Neural progenitor cell (in vitro differentiated cells): ENCODE measurements at places on chromosomes 7 and 10. TPM values are rescaled to one million over a fixed set of nuclear protein-coding genes. Genes with fewer than 3 reads are reported as not detected.

Gene RBM20
- 0.28 and 0.32 TPM in 2 replicates for total RNA-seq

Gene WNT8B
- total RNA-seq, result 5.8 and 9.0 TPM in 2 replicates

Gene PSPH
- 54.9 and 72.2 TPM in 2 replicates for total RNA-seq

Gene PTEN
- 50.5 and 64.9 TPM in 2 replicates for total RNA-seq

Gene NANOS1
- total RNA-seq, result 10.2 and 12.4 TPM in 2 replicates

Gene AMPH
- total RNA-seq, result 21.2 and 22.8 TPM in 2 replicates

Gene PRKG1
- total RNA-seq, result 22.7 and 26.4 TPM in 2 replicates

Gene GIMAP6
- total RNA-seq, result not detected in 2 replicates

Gene AKR1C4
- total RNA-seq, result not detected in 2 replicates

Gene TMEM236
- total RNA-seq, result 0.06 TPM in 1 of 2 replicates, not detected in the other

Gene CTAGE4
- 0.43 and 1.1 TPM in 2 replicates for total RNA-seq

Gene CALCR
- total RNA-seq, result 0.22 TPM in 1 of 2 replicates, not detected in the other

Gene PDE1C
- 0.54 and 0.56 TPM in 2 replicates for total RNA-seq

Gene ADCYAP1R1
- 0.39 and 0.56 TPM in 2 replicates for total RNA-seq

Gene GRID2IP
- 0.31 TPM in 1 of 2 replicates, not detected in the other for total RNA-seq

Gene PITX3
- 0.46 TPM in 1 of 2 replicates, not detected in the other for total RNA-seq

Gene GCC1
- 7.1 and 13.5 TPM in 2 replicates for total RNA-seq

Gene OR2A7
- 0.15 and 0.74 TPM in 2 replicates for total RNA-seq

Gene PLEKHS1
- not detected in 2 replicates for total RNA-seq

Gene SMO
- 46.0 and 114 TPM in 2 replicates for total RNA-seq

Gene TAS2R5
- total RNA-seq, result 3.9 and 4.7 TPM in 2 replicates

Gene OR2A12
- not detected in 2 replicates for total RNA-seq

Gene PRSS2
- not detected in 2 replicates for total RNA-seq

Gene TMEM106B
- 57.4 and 96.5 TPM in 2 replicates for total RNA-seq

Gene HDAC9
- 16.0 and 28.6 TPM in 2 replicates for total RNA-seq

Gene NRG3
- 1.9 and 3.8 TPM in 2 replicates for total RNA-seq

Gene OR2F2
- total RNA-seq, result not detected in 2 replicates

Gene VWC2
- total RNA-seq, result 0.03 TPM in 1 of 2 replicates, not detected in the other

Gene CEP55
- total RNA-seq, result 36.8 and 57.7 TPM in 2 replicates

Gene HOXA5
- not detected in 2 replicates for total RNA-seq

Gene BNIP3
- total RNA-seq, result 256 and 312 TPM in 2 replicates

Gene CTTNBP2
- 17.4 and 25.5 TPM in 2 replicates for total RNA-seq

Gene CYP26A1
- total RNA-seq, result 6.7 and 8.4 TPM in 2 replicates

Gene AGAP5
- 8.3 and 9.4 TPM in 2 replicates for total RNA-seq

Gene SLC26A3
- not detected in 2 replicates for total RNA-seq

Gene DNAJC1
- total RNA-seq, result 24.9 and 55.3 TPM in 2 replicates

Gene GIMAP2
- not detected in 2 replicates for total RNA-seq

Gene AZGP1
- not detected in 2 replicates for total RNA-seq

Gene SEMA3D
- 0.99 TPM in 2 replicates for total RNA-seq

Gene EDRF1
- 52.9 and 63.4 TPM in 2 replicates for total RNA-seq

Gene DPP6
- total RNA-seq, result 0.39 and 0.90 TPM in 2 replicates

Gene SYNPO2L
- total RNA-seq, result 0.06 and 0.13 TPM in 2 replicates

Gene VSTM2A
- 0.12 TPM in 1 of 2 replicates, not detected in the other for total RNA-seq

Gene UNCX
- total RNA-seq, result not detected in 2 replicates
